ENCODE measurements at places on chromosomes 7 and 10.

GRCh38 chr10:114337510-114338462, 66.5 kb downstream of the AFAP1L2 start:
- DNase-seq: no peak

- no peak for DNase-seq
Observed at GRCh38 chr7:44694766-44695165, 53.9 kb upstream of the ZMIZ2 start.

- no peak for DNase-seq
Observed at GRCh38 chr10:103480521-103480920, 1.5 kb upstream of the CALHM3 start.

DNA sequence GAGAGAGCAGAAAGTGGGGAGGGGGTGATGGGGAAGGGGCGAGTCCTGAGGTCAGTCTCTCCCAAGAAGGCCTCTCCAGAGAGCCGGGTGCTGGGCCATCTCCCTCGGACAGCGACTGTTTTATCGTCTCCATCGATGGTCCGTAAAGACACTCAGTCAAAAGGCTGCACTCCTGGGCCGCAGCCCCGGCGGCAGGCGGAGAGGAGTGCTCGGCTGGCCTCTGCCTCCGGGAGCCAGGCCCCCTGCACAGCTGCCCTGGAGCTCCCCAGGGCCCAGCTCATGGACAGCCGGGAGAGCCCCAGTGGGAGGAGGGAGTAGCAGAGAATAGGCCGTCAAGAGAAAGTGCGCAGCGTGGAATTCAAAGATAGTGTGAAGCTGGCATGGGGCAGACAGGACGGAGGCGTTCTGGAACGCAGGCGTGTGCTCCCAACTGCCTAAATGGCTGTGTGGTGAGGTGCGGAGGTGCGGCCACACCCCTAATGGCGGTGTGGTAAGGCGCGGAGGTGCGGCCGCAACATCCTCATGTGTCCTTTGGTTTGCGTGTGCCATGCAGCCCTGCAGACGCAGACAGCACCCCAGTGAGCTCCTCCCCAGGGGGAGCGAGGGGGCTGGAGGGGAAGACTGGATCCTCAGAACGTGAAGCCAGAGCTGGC, 477.5 kb upstream of the FOXK1 start:
- DNase-seq: no peak

- DNase-seq: peak; percentile 46
Observed at GRCh38 chr7:117384688-117385362, 42.5 kb downstream of the ASZ1 start.

GRCh38 chr7:16753102-16753931, at the start of gene TSPAN13:
TSPAN13 (plus strand) TSS chr7:16753755; CDS start chr7:16753968, 213 bp downstream.
- DNase-seq: peak; percentile 95

DNA sequence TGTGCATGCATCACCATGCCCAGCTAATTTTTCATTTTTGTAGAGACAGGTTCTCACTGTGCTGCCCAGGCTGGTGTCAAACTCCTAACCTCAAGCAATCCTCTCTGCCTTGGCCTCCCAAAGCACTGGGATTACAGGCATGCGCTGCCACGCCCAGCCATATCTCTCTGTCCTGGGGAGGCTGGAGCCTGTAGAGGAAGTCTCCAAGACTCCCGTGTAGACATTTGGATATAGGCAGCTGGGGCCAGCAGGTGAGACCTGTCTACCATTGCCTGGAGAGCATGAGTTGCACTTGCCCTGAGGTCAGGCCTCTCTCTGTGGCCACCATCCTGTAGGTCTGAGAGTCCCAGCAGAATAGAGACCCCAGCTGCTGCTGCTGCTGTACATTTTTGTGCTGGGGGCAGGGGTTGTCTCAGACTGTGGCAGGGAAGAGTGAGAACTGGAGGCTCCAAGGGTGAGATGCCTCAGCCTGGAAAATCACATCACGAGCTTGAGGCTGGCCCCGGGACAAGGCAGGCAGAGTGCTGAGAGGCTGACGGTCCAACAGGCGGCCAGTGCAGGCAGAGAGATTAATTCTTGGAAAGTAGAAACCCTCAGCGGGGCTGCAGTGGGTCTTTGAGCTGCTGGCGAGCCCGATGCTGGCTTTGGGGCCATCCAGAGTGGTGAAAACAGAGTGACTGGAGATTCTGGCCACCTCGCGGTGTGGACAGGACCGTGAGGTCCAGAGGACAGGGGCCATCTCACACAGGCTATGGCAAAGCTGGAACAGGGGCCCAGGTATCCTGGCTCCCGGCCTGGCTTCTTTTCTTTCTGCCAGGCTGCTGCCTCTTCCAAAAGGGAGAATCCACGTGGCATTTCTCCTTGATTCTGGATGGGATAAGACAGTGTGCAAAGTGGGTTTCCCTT, 60.9 kb downstream of the TMEM270 start:
- no peak for DNase-seq

DNA sequence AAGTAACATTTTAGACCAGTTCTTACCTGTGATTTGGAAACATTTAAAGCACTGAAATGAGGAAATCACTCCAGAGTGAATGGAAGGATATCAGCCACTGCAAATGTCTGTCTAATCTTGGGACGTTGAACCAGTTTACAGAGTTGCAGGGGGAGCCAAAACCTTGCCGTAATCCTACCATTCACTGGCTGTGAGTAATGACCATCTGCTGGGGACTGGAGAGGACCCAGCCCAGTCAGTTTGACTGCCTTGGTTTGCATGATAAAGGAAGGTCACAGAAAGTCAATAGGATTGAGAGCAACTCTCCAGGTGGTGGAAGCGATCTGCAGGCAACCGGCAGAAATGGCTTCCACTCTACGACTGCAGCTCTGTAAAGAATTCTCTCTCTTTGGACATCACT, 167.2 kb downstream of the AKR1D1 start:
- no peak for DNase-seq

DNA sequence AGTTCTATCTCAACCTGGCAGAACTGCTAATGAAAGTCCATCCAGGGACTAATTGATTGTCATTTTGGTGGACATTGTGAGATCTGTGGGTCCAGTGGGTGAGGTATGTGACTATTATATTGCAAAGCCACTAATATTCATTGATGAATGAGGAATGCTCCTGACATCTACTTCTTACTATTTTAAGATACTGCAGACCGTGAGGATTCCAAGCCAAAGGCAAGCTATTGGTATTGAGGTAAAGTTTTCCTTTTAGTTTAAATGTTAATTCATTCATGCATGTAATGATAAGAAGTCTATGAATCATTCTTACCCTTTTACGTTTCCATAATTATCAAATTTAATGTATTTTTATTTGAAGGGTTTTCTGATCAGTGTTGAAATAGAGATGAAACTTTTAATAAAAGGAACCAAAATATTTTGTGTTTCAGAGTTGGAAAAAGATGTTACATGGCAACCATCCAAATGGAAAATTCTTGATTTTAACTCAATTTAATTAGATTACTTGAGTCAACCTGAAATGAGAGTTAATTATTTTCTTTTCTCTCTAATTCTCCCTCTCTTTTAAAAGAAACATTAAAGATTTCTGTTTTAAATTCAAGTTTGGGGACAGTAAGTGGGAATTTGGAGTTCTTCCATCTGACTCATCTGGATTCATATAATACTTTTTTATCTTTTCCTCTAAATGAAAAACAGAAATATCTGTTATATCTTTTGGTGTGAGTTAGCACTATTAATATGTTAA, 39.6 kb downstream of the NUP205 start:
- DNase-seq: no peak

DNA sequence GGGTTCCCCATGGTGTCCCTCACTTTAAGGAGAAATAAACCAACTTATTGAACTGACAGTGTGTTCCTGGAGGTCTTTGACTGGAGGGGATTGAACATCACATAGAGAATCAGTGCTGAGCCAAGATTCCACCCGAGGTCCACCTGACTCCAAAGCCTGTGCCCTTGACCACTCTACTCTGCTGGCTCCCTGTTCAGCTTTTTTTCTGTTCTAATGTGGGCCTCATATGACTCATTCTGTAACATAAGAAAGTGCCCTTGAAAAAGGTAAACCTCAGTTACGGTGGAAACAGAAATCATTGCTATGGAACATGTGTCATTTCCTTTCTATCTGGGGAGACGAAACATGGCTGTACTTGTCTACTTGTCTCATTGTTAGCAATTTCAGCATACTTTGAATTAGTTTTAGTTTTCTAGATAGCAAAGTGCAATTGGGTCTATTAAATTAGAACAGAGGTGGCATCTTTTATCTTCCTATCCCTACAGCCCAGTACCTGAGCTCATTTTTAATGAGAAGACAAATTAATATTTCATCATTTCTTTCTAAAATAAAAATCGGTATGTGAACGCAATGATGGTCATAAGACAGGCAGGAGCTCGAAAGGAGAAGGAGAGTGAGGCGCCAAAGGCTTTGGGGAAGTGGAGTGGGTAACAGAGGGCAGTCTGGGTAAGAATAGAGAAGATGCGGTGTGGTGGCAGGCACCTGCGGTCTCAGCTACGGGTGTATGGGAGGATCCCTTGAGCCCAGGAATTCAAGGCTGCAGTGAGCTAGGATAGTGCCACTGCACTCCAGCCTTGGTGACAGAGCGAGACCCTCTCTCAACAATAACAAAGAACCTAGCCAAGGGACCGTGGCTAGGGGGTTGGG, 1.5 kb downstream of the GSDME start:
- DNase-seq: no peak

DNA sequence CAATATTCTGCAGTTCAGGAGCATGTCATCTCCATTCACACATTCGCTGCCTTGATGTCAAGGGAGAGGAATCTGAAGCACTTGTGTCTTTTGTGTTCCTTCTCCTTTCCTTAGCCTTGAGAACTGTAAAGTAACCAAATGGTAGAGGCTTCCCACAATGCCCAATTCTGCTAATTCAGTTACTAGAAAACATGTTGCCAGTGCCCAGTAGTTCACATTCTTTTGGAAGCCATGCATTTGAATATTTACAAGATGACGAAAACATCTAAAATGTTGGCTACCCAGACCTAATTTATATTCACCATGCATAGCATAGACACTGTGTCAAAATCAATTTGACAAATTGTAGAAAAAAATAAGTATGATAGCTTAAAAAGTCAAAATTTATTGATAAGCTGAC, 852.7 kb upstream of the PHF14 start:
- DNase-seq: no peak

DNA sequence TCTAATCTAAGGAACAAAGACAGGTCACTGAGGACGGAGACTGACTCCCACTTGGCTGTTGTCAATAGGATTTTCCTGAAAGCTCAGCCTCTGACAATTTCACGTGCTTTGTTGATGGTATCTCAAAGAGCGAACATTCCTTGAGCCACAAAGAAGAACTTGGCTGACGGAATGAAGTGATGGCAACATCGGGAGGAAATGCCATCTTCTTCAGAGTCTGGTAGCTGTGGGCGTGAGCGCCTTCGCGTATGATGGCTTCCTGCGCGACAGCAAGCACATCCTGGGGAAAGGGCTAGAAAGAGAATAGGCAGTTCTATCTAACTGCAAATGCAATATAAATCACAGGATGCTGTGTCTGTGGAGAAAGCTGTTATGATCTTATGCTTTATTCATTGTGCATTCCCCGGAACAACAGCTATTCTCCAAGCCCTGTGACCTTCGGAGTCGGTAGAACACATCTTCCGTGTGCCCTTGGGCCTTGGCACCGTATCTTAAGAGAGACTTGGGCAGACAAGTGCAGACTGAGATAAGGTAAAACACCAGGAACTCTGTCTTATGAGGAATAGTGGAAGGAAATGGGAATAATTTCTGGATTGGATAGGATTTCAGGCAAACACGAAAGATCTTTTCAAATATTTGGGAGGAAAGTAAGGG, 19.6 kb upstream of the GTPBP4 start:
- DNase-seq: no peak

GRCh38 chr7:2924866-2925840, 81.0 kb upstream of the GNA12 start:
- peak; percentile 44 for DNase-seq

GRCh38 chr7:28419716-28420115, 7.4 kb downstream of the CREB5 start:
- no peak for DNase-seq

- DNase-seq: no peak
Observed at GRCh38 chr10:115829521-115830205, 443.3 kb downstream of the GFRA1 start.

DNA sequence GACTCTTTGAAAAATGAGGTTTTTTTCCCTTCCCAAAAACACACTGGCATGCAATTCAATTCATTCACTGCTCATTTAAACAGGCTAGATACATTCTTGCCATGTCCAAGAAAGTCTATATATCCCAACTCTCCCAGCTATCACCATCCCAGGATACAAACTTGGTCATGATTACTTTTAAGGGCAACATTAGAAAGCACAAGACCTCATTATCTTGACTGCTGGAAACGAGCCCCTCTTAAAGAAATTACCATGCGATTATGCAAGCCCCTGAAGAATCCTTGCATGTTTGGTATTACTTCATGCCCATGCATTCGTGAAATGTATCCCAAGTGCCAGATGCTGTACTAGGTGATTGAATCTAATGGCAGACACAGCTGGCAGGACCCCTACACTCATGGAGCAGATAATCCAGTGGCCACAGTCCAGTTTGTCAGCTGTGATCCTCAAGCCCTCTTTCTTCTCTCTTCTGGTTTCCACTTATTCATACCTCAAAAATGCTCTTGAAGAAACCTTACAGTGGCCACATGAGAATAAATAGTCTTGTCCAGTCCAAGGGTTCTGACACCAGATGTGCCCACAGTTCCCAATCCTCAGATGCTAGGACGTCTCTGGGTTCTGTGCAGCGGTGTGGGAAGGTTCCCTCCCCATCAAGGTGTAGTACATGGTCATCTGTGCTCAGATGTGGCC, 103.7 kb upstream of the HABP2 start:
- DNase-seq: no peak

GRCh38 chr10:59536167-59537014, 173.3 kb downstream of the SLC16A9 start:
- DNase-seq: no peak

DNA sequence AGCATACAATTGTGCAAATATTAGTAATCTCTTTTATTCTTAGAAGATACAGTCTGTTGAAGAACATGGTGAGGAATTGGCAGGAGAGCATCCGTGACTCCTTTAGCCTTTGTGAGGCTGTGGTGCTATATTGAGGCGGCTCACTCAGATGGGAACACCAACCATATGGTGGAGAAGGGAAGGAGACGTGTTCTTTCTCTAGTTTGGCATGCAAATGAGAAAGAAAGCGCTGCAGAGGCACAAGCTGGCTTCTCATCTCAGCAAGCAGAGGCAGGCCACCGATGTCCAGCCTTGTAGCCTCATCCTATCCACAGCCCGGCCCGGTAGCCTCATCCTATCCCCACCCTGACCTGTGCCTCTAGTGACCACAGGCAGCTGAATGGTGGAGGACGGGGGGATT, 288.3 kb downstream of the CAMK1D start:
- DNase-seq: no peak

DNA sequence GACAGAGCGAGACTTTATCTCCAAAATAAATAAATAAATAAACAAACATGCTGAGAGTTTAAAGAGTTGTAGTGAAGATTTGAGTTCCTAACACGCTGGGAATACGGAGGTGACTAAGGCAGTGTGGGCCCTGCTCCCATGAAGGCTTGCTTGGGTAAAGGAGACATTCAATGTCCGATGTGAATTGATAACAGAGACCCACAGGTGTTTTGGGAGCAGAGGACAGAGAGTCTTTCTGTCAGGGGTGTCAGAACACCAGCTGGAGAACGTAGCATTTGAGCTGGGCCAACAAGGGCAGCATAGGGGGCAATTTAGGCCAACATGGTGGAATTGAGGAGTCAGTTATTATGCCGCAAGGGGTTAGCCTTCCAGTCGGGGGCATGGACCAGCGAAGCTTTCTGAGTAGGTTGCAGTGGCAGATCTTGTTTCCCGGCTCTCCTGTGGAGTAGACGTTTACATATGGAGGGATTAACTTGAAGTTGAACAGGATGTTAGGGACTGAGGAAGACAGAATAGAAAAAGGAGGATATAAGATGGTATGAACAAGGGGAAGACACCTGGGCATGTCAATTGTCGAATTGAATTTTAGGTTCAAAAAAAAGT, 5.6 kb downstream of the PROSER2 start:
- no peak for DNase-seq
